ENCODE measurements at places on chromosomes 4 and X.

DNA sequence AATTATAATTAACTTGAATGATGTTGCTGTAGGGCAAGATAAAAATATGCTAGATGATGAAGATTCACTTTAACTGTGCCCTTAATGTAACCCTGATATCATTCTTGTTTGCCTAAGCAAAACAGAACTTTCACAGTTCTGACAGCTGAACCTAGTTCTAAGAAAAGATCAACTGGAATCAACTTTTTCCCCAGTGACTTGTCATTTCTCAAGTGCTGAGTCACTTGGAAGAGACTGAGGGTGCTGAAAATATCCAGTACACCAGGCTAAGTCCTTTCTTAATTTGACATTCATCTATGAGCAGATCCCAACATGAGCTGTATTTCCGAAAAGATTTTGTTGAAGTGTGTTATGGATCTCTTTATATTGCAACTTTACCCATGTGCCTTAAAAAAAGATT, 140.4 kb downstream of the MID1IP1 start:
- DNase-seq: no peak

DNA sequence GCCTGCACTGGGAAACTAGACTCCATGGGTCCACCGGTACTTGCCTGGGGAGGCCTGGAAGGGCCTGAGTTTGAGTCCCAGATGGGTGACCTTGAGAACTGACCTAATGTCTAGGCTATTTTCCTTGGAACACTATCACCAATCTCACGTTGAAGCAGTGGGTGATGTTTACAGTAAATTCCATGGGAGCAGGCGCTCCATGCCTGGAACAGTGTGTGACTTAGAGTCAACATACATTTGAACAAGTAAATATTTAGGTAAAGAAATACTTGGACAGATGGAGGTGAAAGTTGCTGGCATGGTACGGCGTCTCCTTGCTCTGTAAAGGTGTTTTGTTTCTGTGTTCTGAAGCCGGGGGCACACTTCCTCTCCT, 47.5 kb downstream of the TBC1D14 start:
- no peak for DNase-seq

DNA sequence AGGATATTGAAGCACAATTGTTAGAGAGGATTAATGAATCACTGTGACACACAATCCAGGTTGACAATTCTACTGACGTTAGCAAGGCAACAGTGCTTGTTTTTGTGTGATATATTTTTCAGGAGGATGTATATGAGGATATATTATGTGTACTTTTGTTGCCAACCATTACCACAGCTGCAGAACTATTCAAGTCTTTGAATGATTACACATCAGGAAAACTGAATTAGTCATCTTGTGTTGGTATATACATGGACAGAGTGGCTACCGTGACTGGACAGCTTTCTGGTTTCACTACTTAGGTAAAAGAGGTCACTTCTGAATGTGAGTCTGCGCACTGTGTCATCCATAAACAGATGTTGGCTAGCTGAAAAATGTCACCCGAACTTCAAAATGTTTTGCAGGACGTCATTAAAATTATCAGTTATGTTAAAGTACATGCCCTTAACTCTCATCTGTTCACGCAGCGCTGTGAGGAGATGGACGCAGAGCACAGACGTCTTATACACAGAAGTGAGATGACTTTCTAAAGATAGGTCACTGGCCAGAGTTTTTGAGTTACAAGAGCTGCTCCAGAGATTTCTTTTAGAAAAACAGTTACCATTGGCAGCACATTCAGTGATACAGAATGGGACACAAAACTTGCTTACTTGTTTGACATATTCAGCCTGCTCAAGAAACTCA, 69.0 kb downstream of the MRPL1 start:
- DNase-seq: no peak

DNA sequence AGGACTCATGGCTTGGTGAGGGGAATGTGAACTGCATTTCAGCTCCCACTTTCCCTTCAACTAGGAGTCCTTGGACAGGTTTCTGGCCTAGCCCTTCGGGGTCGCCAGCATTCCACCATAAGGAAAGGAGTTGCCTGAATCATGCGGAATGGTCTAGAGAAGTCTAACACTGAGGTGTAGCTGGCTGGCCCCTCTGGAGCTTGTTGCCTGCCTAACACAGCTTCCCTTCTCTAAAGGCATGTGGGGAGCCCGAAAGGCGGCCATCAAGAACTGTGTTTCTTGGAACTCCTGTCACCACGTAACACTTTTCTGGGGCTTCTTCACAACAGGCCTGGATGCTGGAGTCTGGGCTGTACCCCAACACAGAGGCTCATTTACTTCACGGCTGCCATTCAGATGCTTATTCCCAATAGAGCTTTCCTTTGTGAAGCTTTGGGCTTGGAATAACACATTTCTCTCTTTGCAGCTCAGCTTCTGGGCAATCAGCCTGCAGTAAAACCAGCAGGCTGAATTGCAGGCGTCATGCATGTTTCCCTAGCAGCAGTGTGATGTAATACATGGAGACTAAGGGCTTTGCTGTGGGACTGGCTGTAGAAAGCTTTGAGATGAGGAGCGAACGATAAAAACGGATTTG, 5.4 kb downstream of the GABRQ start:
- no peak for DNase-seq

- no peak for DNase-seq
Measured at GRCh38 chr4:76246025-76246424, 5.5 kb upstream of the FAM47E start.

GRCh38 chr4:38979511-38980230, 52.5 kb downstream of the TMEM156 start:
- DNase-seq: no peak

GRCh38 chrX:41086627-41086932, 1.3 kb downstream of the USP9X start:
- DNase-seq: peak; percentile 23

- no peak for DNase-seq
Measured at GRCh38 chrX:123447506-123447905, 263.4 kb downstream of the GRIA3 start.

- no peak for DNase-seq
Measured at GRCh38 chr4:73087871-73088270, 18.4 kb upstream of the COX18 start.

- no peak for DNase-seq
Measured at GRCh38 chr4:2792396-2792710, 532 bp upstream of the SH3BP2 start.

- no peak for DNase-seq
Measured at GRCh38 chr4:63232058-63232457, 1177.2 kb downstream of the TECRL start.

- no peak for DNase-seq
Measured at GRCh38 chrX:9867226-9867625, 81.0 kb downstream of the SHROOM2 start.

GRCh38 chrX:137562096-137562495, 3.8 kb upstream of the ZIC3 start:
- DNase-seq: no peak

Data from HuH-7 (cell line).